ENCODE measurements at places on chromosomes 7 and 10.

GRCh38 chr7:42100156-42100508 is 136.9 kb downstream of the GLI3 start:
- H3K27me3 ChIP-seq = no peaks in the 10 kb centered on the region
- H3K27ac ChIP-seq = no peak overlapping the region
- no peaks in the 10 kb centered on the region for H3K36me3 ChIP-seq
- H3K4me1 ChIP-seq = peaks cover 24% of the 10 kb centered on the region

- H3K36me3 ChIP-seq = no peaks in the 10 kb centered on the region
- DNase-seq = peak; percentile 66
- no peak overlapping the region for H3K4me3 ChIP-seq
- peaks cover 14% of the 10 kb centered on the region for H3K4me1 ChIP-seq
- H3K27me3 ChIP-seq = no peaks in the 10 kb centered on the region
Observed at GRCh38 chr7:51067757-51068156, 248.9 kb downstream of the COBL start.

DNA sequence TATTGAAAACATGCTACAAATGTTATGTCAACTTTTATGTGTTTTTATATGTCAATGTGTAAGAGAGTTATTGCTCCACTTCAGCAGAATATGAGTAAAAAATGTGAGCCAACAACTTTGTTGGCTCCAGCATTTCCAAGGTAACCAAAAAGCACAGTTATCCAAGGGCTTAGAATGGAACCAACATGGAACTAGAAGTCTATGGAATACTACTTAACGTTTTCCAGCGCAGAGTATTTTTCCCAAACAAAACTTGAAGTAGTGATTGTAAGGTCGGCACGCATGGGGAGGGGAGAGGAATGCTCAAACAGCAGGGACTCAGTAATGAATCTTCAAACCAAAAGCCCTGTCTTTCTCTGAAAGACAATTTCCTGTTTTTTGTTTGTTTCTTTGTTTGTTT is 45.0 kb upstream of the TSPAN13 start:
- H3K4me3 ChIP-seq = no peak overlapping the region
- no peaks in the 10 kb centered on the region for H3K4me1 ChIP-seq
- H3K27me3 ChIP-seq = no peaks in the 10 kb centered on the region
- no peak overlapping the region for H3K27ac ChIP-seq
- peaks cover 13% of the 10 kb centered on the region for H3K36me3 ChIP-seq
- DNase-seq = no peak

DNA sequence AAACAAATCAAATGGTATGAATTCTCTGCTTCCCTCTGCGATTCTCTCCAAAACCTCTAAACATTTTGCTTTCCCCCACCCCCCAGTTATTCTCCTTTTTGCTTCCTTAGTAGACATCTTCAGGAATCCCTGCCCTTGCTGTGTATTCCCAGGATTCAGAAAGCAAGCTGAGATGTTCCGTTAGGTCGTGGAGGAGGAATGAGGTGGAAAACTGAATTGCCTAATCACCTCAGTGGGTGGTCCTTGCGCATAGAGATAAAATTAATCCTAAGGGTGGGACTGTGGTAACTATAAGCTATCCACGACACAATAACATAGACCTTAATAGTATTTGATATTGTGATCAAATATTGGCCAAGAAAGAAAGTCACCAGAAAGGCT is 49.1 kb upstream of the SEMA3C start:
- DNase-seq = no peak
- no peaks in the 10 kb centered on the region for H3K27me3 ChIP-seq
- no peak overlapping the region for H3K27ac ChIP-seq
- no peak overlapping the region for H3K4me3 ChIP-seq
- no peaks in the 10 kb centered on the region for H3K4me1 ChIP-seq

DNA sequence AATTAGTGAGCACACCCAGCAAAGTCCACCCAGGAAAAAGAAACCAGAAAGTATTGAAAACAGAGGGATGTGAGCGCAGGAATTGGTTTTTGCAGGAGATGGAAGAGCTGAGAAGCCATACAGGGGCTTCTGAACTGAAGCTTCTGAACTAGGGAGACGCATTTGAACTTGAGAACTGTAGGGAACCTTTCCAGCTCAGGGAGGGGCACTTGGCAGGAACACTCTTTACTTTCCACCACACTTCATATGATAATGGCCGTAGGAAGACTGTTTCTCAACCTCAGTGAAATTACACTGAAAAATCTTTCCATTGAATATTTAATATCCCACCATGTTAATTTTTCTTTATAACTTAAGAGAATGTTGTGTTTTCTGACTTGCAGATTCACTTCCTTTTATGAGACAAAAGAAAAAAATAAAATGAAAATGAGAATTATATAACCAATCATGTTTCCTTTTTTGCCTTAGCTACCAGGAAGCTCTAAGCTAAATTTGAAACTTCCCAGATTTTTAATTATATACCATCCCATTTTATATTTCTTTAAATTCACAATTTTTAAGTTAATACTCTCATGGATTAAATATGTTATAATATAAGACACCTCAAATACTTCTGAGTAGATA is 98.3 kb upstream of the TCF7L2 start:
- no peak overlapping the region for H3K4me3 ChIP-seq
- no peak overlapping the region for H3K27ac ChIP-seq
- H3K36me3 ChIP-seq = no peaks in the 10 kb centered on the region
- no peaks in the 10 kb centered on the region for H3K27me3 ChIP-seq

DNA sequence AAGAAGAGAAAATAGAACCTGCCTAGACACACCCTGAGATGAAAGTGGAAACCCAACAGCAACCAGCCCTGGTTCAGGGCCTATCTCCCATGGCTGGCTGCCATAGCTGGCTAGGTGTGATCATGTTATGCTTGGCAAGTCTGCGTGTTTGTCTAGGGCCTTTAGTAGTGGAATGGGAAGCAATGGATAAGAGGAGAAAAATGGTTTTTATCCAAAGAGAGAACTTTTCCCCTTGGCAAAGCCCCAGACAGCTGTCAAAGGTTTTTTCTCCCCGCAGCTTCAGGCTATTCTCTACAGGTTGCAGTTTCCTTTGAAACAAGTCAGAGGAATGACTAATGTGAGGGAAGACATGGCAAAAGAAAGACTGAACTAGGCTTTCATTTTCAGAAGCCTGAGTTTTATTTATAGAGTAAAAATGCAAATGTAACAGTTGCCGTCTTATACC is 161.5 kb downstream of the SEMA3D start:
- no peak overlapping the region for H3K27ac ChIP-seq
- no peaks in the 10 kb centered on the region for H3K36me3 ChIP-seq
- DNase-seq = peak; percentile 89
- peaks cover 12% of the 10 kb centered on the region for H3K4me1 ChIP-seq
- no peaks in the 10 kb centered on the region for H3K27me3 ChIP-seq
- no peak overlapping the region for H3K4me3 ChIP-seq

DNA sequence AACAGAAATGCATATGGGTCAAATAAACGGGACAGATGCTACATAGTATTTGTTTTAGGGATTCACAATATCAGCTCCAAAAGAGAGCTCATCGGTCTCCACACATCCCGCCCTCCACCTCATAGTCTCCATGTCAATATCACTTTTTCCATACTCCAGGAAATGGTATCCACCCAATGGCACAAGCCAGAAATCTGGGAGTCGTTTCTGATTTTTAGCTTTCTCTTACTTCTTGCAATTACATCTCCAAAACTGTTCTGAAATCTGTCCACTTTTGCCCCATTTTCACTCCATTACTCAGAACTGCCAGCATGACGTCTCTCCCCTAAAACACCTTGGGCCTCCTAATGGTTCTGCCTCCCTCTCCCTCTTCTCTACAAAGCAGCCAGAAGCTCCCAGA is 47.4 kb upstream of the EZH2 start:
- no peaks in the 10 kb centered on the region for H3K4me1 ChIP-seq
- no peaks in the 10 kb centered on the region for H3K27me3 ChIP-seq
- DNase-seq = no peak
- H3K4me3 ChIP-seq = no peak overlapping the region
- no peak overlapping the region for H3K27ac ChIP-seq

DNA sequence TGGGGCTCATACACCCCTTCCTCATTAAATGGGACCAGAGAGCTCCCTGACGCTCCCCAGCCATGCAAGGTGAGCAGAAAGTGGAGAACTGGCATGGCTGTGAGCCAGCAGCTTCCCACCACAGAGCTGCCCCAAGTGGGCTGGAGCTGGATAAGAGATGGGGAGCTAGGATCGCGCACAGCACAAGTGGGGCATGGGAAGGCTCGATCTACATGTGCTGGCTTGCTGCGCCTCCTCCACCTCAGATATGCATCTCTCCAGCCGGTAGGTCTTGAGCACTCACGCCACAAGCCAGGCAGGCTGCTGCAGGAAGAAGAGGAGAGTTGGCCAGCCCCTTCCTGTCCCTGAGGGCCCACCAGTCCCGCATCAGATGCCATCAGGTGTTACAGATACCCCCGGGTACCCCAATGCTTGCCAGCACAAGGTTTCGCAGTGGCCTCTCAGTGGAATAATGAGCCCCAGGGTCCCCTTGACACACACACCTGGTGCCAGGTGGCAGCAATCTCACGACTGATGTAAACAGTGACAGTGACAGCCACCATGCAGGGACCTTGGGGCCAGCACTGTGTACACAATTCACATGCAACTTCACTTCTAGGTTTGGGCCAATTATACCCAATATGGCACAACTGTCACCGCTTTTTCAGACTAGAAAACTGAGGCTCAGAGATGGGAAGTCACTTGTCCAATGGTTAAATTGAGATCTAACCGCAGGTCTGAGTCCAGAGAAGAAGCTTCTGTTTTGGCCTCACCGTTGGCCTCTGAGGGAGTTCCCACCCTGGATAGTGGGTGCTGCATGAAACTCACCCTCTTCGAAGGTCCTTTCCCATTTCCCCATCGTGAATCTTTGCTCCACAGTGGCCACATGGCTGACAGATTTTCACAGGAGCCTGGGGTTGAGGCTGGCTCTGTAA is 79.3 kb downstream of the OAT start:
- no peaks in the 10 kb centered on the region for H3K27me3 ChIP-seq
- no peaks in the 10 kb centered on the region for H3K36me3 ChIP-seq
- no peak overlapping the region for H3K4me3 ChIP-seq
- H3K4me1 ChIP-seq = no peaks in the 10 kb centered on the region

DNA sequence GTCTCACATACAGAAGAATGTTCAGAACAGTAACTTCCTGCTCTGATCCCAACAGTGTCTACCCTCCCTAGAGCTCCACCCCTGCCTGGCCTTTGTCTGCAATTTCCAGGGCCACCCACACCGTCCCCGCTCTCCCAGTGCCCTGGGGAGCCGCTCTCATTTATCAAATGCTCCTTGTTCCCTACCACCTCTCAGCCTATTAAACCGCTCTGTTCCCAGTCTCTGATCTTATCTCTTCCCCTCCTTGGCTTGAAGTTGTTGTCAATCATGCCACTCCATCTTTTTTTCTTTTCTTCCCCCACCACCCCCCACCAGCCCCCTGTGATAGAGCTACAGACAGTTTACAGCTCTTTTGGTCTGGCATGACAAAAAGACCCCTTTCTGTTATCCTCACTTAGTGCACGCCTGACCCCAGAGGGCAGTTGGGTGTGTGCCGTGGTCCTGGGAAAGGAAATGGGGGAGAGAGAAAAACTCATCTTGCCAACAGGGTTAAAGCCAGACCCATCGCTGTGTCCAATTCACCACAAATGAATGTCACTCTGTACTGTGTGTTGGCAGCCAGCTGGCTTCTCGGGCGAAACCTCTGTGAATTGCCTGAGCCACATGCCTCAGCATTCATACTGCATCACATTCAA is 28.8 kb upstream of the HECTD2 start:
- H3K27me3 ChIP-seq = no peaks in the 10 kb centered on the region
- H3K4me1 ChIP-seq = no peaks in the 10 kb centered on the region
- no peaks in the 10 kb centered on the region for H3K36me3 ChIP-seq

DNA sequence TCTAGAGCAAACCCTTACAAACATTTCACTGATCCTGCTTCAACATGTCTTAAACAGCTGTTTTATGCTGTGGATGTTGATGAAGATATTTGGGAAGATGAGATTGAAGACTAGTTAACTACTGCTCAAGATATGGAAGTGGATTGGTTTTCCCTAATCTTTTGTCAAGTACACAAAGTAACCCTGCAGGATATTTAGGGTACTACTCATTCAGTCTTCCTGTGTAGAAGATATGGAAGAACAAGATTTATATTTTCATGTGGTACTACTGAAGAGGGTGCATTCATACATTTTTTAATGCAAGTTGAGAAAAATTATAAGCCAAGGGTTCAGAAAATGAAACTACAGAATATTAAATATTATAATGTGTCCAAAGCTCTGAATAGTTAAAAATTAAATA is 18.3 kb upstream of the TMEM140 start:
- no peak overlapping the region for H3K27ac ChIP-seq
- DNase-seq = no peak
- H3K36me3 ChIP-seq = no peaks in the 10 kb centered on the region
- H3K27me3 ChIP-seq = no peaks in the 10 kb centered on the region
- H3K4me1 ChIP-seq = no peaks in the 10 kb centered on the region
- H3K4me3 ChIP-seq = no peak overlapping the region

DNA sequence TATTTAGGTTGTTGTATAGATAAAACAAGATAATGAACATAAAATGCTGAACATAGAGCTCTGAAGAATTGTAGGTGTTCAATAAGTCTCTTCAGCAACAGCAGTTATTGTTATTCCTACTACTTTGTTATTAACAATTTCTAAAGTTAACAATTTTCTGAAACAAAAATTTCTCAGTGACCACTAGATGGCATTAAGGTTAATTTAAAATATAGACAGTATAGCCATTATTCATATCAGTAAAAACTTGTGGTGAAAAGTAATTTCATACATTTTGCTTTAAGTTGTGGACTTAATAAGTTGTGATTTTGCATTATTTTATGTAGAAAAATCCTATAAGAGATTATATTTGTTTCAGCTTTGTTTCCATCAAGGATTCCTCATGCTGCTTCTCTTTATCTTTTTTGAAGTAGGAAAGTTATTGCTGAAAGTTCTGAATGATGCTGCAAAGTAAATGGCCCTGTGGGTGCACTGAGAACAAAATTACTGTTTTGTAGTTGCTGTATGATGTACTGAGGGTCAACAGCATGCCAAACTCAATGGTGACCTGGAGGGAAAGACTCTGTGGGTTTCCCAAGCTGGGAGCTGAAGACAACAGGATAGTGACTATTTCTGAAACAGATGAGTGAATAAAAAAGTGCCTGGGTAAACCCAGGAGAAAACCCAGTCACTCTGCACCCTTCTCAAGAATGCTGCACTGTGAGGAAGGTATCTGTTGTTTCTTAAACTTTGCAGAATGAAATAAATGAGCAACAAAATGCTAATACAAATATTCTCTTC is 253.6 kb downstream of the KIF20B start:
- H3K4me1 ChIP-seq = no peaks in the 10 kb centered on the region
- no peaks in the 10 kb centered on the region for H3K27me3 ChIP-seq
- DNase-seq = no peak

DNA sequence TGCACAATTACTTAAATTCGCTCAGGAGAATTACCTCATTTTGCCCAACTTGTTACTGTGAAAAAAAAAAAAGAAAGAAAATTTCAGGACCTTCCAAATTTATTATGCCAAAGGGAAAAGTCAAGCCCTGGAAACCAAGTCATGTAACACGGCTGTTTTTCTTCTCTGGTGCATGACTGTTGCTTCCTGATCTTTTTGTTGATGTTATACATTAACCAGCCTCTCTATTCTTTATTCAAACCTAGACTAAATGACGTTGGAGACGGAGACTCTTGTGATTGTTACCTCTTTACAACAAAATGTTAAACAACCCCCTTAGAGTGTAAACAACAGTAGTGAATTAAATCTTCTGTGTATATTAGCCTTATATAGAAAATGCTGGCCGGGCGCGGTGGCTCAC is 16.1 kb upstream of the ZC3HAV1 start:
- no peak for DNase-seq
- no peak overlapping the region for H3K27ac ChIP-seq
- no peaks in the 10 kb centered on the region for H3K27me3 ChIP-seq
- no peaks in the 10 kb centered on the region for H3K36me3 ChIP-seq
- no peaks in the 10 kb centered on the region for H3K4me1 ChIP-seq

Measured in thyroid gland (tissue), 4 donors.